Hindlimb muscle (tissue), 1 donor: ENCODE measurements at places on chromosomes 3 and 15.
A peak's percentile ranks its signal among the peaks of the same experiment; 100 is the strongest.

DNA sequence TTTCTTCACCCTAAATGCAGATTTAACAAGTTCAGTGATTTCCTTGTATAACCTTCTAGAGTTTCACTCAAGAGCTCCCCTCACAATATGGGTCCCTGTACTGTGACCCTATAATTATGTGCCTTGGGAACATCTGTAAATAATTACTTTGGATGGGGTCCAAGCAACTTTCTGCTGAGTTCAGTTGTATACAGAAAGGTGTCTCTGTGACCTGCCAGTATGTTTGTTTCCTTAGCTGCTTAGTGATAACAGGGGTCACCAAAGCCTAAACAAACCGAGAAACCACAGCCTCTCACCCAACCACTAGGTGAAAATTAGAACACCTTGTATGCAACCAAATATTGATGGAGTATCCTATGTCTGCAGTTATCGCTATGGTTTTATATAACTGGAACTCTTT lies 29.8 kb upstream of the SLC25A36 start:
- DNase-seq, result no peak

DNA sequence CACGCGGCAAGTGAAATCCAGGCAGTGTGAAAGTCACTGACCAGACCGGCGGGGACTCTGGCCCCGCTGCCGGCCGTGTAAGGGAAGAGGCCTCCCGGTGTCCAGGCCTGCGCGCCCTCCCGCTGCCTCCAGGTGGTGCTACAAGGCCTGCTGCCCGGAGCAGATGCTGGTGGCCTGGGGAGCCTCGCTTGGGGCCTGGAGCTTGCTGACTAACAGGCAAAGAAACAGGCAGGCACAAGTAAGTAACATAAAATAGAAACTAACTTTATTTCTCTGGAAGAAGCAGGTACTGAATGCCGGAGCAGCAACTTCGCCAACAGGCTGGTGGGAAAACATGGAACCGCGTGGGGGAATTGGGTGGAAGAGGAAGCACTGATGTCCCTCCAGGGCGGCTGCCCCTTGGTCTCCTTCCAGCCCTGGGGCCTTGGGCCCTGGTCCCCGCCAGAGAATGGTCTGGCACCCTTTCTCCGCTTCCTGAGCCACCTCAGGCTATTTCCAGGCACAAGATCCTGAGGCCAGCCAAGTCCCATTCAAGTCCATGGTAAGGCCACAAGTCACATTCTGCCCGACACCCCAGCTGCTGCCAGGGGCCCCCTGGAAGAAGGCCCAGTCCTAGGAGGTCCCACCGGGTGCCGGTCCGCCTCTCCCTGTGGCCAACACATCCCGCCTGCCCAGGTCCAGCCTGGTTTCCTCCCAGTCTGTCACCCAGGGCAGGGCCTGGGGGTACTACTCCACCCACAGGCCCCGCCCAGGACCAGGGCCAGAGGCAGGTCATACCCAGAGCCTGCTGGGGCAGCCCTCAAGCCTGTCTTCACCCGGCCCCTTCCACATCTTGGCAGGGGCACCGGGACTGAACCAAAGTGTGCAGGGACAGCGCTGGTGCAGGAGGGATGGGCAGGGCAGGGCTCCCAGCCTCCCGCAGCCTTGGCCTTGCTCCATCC lies 45.0 kb downstream of the TNK2 start:
- peak; percentile 84 for DNase-seq

DNA sequence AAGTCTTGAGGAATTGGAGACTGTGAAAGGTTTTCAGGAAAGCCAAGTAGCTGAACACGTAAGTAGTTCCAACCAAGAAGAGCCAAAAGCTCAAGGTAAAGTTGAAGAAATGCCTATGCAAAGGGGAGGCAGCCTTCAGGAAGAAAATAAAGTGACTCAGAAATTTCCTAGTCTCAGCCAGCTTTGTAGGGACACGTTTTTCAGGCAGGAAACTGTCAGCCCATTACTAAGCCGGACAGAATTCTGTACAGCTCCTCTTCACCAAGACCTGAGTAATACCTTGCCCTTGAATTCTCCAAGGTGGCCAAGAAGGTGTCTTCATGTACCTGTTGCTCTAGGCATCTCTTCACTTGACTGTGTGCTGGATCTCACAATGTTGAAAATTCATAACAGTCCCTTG lies 48.6 kb downstream of the CDAN1 start:
- no peak for DNase-seq

DNA sequence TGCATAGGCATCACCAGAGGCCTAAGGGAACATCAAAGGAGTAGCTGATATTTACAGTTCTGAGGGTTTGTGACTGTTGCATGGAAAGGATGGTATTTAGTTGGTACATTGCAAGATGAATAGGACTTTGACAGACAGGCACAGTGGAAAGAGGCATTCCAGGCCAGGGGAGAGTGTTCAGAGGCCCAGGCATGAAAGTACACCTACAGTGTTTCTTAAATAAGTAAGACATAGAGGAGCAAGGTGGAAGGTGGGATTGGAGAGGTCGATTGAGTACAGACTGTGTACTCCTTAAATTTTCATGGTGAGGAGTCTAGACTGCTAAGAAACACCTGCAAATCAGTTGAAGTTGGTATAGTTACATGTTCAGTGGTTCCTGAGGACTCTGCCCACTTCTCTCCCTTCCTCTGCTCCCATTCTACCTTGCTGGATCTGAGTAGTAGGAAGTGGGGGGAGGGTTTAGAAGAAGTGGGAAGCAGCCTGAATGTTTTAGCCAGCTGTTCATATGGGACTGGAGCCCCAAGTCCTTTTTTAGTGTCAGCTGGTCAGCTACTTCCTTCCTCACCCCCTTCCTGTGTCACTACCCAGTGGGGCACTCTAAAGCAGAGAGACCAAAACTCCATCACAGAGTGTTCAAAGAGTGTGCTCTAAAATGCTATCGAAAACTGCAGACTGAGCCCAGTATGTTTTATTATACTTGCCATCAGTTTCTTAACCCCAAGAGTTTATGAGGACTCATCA lies 14.0 kb downstream of the KLHL18 start:
- DNase-seq, result no peak

- DNase-seq, result no peak
Observed at GRCh38 chr3:9730657-9731205, 804 bp upstream of the BRPF1 start.

DNA sequence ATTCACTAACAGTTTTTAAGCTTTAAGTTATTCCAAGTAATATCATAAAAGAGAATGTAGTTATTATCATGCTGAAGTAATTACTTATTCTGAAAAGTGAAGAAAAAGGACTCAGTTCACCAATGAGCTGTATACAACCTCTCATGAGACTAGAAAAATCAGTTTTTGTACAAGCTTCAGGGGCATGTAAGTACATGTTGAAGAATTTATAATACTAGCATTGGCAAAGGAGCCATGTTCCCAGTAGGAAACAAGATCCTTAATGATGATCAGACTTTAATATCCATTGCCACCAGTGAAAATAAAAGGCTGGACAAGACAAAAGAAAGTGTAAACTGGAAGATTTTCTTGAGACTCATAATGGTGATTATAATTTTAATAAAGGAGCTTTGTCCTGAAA lies 532.8 kb downstream of the PLOD2 start:
- no peak for DNase-seq

DNA sequence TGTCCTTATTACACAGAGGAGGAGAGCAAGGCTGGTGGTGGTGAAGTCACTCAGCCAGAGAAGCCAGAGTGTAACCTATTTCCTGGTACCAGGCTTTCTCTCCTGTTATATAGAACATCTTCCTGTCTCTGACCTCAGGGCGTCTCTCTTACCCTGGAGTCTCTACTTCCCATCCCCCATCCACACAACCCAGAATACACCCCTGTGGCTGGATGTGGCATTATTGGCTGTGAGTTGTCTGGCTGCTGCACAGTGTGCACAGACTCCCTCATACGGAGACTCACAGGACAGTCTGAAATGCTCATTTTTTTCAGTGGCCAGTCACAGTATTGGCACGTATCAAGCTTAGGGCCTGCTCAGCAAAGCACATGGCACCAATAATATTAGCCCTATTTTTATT lies 8.6 kb downstream of the PODXL2 start:
- DNase-seq, result no peak
